ENCODE measurements at places on chromosomes 1 and 21. TPM values are rescaled to one million over a fixed set of nuclear protein-coding genes. Genes with fewer than 3 reads are reported as not detected.

GRCh38 chr1:220906561-220907334, 27.5 kb downstream of the HLX start:
- no peak for DNase-seq

DNA sequence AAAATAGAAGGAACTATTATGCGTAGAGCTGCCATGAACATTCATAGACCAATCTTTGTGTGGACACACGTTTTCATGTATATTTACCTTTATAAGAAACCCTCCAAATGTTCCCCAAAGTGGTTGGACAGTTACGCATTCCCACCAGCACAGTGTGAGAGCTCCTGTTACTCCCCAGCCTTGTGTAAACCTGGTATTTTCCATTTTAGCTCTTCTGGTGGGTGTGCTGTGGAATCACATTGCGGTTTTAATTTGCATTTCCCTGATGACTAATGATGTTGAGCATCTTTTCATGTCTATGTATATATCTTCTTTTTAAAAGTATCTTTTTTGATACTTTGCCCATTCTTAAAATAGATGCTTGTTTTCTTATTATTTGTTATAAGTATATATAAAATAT, 3.2 kb upstream of the UBASH3A start:
- DNase-seq: no peak

GRCh38 chr1:111857194-111857651, 101.5 kb downstream of the DDX20 start:
- DNase-seq: no peak

- no peak for DNase-seq
These were observed 332.2 kb upstream of the USP24 start for GRCh38 chr1:55547405-55547804.

DNA sequence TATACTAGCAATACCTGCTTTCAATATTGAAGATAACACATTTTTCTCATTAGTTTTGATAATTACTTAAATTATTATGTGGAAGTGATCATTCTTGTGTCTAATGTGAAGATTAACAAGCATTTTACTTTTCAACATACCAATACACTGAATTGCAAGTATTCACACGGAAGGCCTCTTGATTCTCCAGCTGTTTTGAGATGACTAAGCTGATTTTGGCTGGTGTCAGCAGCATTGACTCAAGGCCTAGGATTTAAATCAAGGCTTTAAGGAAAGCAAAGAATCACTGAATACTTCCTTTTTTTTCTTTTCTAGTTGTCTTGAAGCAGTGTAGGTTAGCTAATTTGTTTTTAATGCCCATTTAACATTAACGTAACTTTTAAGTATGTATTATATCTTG, 373.7 kb downstream of the SRGAP2C start:
- DNase-seq: no peak

DNA sequence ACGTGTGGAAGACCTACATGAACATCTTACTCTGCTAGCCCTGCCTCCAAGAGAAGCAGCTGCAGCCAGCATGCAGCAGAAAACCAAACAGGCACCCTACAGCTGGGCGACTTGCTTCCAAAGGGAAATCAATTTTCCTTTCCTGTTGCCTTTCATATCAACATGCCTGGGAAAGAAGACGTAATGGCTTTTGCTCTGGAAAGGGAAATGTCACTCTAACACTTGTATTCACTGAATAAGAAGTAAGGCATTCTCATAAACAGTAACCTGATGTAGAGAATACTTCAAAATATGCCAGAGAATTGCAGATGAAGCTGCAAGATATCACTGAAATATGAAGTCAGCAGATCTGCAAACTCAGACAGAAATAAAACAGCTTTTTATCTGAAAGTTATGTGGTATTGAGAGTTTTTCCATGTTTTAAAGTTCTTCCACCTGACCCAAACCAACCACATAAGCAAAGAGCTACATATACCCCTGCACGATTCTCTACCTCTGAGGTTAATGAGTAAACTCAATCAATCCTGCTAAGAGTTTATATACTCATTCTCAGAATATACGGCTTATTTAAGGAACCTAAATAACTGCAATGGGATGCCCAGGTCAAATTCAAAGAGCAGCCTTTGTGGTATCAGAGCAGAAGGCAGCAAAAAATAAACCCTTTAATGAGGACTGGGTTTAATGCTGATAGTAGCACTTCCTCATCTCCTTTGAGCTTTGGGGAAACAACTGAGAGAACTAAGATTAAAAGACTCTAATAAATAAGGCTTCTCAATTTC, 150.9 kb downstream of the RERE start:
- DNase-seq: peak; percentile 75

- DNase-seq: no peak
These were observed 47.6 kb downstream of the SSBP3 start for GRCh38 chr1:54358503-54359168.

GRCh38 chr1:107477233-107477632, 336.4 kb downstream of the NTNG1 start:
- no peak for DNase-seq

GRCh38 chr1:205124726-205125125, 2.9 kb upstream of the RBBP5 start:
- no peak for DNase-seq

DNA sequence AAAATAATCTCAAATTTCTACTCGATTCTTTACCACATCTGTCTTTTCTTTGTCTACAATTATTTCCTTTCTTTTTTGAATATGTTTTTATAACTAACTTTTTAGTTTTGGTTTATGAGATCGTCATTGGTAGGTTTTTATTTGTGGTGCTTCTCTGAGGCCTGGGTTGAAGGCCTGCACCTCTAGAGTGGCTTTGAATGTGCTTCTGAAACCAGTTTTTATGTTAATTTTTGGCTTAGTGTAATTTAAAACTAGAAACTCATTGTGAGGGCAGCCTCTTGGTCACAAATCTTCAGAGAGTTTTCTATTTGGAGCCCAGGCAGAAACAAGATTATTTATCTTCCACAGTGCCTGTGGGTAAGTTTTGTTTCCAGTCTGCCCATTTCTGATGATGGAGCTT, 187.0 kb downstream of the GPATCH2 start:
- DNase-seq: no peak

GRCh38 chr1:190192627-190193026, 285.0 kb downstream of the BRINP3 start:
- no peak for DNase-seq

- DNase-seq: no peak
These were observed 140.4 kb upstream of the KCNE2 start for GRCh38 chr21:34223376-34223775.

DNA sequence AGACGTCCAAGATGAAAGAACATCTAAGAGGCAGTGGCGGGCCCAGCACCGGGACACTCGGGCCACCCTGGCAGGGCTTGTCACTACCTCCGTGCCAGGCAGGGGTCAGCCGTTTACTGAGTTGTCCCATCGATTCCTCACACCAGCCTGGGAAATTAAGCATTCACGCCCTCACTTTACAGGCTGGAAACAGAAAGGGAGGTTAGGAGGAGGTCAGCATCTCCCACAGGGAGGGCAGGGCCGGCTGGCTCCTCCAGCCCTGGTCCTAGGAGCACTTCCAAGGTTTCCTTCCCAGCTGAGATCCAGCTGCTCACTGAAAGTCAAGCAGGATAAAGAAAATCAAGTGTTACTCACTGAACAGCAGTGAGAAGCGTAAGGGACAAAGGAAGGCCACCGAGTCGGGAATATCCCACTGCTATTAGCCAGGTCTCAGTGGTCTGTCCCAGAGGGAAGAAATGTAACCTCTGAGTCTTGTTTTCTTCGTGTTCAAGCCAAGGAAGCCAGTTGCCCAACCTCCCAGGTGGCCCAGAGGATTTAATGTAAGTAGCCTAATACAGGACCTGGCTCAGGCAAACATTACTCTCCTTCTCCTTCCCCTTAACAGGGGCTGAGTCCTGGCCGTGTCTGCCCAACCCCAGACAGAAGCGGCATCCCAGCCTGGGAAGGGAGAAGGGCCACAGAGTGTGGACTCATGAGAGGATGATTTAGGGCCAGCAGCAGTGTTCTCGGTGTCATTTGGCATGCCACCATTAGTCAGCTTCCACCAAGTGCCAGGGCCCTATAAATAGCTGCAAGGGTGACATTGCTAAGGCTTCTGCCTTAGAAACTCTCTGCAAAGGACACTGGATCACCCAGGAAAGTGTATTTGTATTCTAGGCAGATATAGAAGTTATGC, 203.1 kb upstream of the GALNT2 start:
- DNase-seq: no peak

DNA sequence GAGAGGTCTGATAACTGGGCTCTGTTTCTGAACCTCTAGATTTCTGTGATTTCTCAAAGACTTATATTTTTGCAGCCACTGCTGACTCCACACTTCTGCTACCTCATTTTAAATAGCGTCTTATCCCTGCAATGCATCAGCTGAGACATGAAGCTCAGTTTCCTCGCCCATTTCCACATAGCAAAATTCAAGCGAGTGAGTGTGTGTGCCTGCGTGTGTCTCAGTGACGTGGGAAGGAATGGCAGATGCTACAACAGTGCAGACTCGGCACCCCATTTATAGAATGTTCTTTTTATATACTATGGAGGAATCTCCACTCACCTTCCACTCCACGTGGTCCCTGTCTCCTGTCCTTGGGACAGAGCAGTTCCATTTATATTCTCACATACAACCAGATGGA, 35.7 kb downstream of the ZMYND12 start:
- DNase-seq: no peak

DNA sequence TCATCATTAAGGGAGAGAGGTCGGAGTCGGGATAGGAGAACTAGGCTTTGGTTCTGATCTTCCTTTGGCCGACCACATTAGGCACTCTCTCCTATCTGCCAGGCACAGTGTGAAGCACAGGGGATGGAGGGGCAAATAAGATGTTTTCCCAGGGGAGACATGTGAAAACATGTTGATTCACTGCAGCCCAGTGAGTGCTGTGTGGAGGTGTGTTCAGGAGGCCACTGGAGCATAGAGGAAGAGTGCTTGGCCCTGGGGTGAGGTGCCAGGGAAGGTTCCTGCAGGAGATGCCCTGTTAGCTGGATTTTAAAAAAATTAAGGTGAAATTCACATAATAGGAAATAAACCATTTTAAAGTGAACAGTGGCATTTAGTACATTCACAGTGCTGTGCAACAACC, 3.7 kb downstream of the VANGL2 start:
- DNase-seq: no peak

GRCh38 chr1:246002725-246003441, 504.2 kb downstream of the SMYD3 start:
- peak; percentile 93 for DNase-seq

DNA sequence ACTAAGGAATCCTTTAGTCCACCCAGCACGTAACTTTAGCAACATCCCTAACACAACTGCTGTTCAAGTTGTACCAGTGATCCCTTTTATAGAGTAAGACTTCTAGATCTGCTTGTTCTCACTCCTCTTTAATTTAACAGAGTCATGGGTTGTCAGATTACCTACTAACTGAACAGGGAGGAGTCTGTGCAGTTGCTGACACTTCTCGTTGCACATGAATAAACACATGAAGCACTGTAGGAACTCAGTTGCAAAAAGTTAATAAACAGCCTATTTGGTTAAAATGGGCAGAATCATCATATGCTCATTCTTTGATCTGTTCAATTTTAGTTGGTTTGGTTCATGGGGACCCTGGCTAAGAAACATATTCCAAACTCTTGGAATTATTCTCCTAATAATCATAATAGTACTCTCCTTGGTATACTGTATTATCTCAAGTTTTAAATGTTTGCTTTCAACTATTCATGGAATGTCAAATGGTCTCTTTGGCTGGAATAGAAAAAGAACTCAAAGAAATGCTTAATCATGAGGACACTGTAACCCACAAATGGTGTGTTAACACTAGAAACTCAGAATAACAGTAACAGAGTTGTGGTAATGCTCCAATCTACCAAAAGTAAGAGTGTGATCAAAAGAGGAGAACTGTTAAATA, 15.6 kb downstream of the PLPPR5 start:
- no peak for DNase-seq

- DNase-seq: no peak
These were observed 67.5 kb downstream of the NIBAN1 start for GRCh38 chr1:184906761-184907160.

- DNase-seq: no peak
These were observed 69.0 kb upstream of the DEPDC1 start for GRCh38 chr1:68565923-68566322.

DNA sequence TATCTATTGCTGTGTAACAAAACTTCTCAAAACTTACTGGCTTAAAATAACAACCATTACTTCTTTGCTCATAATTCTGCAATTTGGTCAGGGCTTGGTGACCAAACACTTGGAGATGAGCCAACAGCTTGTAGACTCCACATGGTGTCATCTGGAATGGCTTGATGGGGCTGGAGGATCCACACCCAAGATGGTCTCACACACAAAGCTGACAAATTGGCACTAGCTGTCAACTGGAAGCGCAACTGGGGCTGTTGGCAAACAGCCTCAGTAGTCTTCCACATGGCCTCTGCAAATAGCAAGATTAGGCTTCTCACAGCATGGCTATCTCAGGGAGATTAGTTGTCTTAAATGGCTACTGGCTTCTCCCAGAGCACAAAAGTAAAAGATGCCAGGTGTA, 27.1 kb upstream of the MTF2 start:
- no peak for DNase-seq

DNA sequence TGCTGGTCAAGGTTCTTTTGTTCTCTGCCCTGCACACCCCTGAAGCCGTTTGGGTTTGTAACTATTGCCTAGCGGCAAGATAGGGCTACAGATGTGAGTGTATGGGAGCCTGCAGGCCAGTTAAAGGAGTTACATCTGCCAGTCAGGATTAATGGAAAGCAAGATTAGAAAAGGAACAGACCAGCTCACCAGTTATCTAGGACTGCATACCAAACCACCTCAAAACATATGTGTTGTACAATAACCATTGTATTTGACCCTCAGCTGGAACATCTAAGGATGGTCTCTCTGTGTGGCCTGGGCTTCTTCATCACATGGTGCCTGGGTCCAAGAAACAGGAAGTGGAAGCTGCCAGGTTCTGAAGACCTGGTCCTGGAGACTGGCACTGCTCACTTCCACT, 52.5 kb upstream of the FBXO28 start:
- no peak for DNase-seq

DNA sequence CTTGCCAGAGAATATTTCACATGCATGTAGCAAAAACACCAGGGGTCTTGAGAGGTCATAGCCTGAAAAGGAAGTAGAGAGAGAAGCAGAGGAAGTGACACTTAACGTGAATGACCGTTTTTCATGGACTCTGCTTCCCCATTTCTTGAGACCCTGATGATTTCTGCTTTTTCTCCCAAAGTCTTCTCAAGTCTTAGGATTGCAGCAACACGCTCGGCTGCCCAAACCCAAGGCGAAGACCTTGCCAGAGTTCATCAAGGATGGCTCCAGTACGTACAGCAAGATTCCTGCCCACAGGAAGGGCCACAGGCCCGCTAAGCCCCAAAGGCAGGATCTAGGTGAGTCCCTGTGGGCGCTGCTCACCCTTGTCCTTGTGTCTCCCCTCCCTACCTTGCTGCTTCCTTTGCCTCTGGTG, 12.8 kb downstream of the THEMIS2 start:
- DNase-seq: no peak

- DNase-seq: peak; percentile 59
These were observed 705 bp downstream of the KHDRBS1 start for GRCh38 chr1:32014199-32014947.

Gene NGF
- total RNA-seq: 0.34 TPM

Gene ADAM30
- total RNA-seq: not detected

Gene ANGPTL1
- not detected for total RNA-seq

Gene RAB3B
- total RNA-seq: 1.0 TPM

Gene AGL
- total RNA-seq: 9.9 TPM

Gene TNFRSF8
- total RNA-seq: 0.33 TPM

Gene TMEM240
- total RNA-seq: 1.7 TPM

Gene COL8A2
- 3.0 TPM for total RNA-seq

Gene SLC44A5
- 1.7 TPM for total RNA-seq

Gene CFAP107
- not detected for total RNA-seq

All from dermis blood vessel endothelial cell (primary cell).